Stimulated activated CD8-positive, alpha-beta memory T cell treated with anti-CD3 and anti-CD28 coated beads, Interleukin-15, amount 100 ng/mL, for 1 hour (primary cell): ENCODE measurements at places on chromosomes 5 and 9.

GRCh38 chr5:157366741-157367674 lies 93.0 kb upstream of the NIPAL4 start:
- DNase-seq, result no peak

DNA sequence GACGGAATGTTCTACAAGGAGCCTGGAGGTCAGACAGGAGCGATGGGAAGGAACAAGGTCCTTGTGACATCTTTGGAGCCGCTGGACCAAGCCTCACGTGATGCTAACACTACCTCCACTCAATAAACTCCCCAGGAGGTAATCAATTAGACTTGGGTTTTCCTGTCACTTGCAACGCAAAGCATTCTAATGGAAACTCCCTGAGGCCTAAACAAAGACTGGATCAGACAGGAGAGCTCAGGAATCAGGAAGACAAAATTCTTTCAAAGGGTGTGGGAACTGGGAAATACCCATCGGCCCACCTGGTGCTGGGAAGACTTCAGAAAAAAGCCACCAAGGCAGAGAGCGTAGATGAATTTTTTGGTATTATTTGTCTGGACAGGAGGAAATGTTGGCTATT lies 22.3 kb upstream of the UNC5A start:
- no peak for DNase-seq

DNA sequence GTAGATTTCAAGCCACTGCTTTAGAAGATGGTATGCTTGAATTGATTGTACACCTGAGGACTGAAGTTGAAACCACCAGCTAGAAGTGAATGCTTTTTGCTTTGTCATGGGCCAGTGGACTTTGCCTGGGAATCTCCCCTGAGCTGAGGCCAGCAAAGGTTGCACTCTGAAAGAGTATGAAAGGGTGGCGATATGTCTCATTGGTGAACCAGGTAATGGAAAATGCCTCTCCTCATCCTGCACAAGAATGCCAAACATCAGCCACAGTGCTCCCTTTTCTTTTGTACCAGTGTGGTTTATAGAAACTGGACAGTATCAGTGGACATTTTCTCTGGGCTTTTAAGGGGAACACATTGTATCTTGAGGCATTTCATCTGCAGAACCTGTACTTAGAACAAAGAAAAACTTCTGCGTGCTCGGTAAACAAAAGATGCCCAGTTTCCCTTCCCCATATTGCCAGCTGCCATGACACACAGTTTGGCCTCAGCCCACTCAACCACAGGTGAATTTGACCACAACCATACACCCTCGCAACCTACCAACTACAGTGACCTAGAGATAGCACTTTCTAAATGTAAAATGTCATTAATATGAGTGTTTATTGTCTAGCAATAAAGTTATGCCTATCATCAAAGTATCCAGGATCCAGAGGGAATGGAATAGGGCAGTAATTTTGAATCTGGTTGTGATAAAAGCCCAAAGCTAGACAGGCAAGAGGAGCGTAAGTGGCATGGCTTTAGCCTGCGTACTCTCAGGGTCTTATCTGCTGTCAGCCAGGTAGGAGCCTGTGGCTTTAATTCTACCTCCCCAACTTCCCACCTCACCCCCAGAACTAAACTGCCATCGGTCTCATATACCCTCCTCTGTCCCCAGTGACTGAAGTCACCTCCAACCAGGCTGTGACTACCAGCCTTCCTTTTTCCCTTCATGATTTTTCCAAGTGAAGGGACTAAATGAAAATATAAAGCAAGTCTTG lies 79.5 kb upstream of the LHFPL2 start:
- DNase-seq, result no peak

DNA sequence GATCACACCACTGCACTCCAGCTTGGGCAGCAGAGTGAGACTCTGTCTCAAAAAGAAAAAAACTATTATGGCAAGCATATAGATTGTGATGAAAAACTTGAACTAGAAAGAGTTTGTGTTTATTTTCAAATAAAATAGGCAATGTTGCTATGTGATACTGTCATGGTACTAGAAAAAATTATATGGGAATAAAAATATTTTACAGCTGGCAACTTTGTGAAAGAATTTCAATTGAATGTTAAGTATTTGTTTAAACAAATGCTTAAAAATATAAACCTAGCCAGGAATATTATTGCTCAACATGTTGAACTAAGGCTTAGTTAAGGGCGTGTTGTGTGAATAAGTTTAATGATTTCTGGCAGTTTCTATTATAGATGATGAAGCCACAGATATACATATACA lies 31.7 kb downstream of the HSDL2 start:
- DNase-seq, result no peak

GRCh38 chr5:374631-375335 lies 53.3 kb downstream of the AHRR start:
- DNase-seq, result no peak

DNA sequence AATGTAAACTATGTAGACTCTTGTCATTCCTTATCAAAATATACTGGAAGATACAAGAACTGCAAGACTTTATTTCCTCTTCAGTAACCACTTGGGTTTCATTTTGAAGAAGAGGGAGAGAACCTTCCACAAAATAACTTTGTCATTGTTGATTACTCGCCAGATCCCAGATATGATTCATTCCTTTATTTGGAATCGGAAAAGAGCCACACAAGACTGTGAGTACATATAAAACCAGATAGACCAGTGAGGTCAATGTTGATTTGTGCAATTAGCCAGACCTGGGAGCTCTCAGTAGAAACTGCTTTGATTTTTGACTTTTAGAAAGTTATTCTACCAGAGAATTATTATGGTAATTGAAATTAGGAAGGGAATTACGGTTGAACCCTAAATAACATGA lies 146.1 kb downstream of the TMEM167A start:
- DNase-seq, result no peak

- no peak for DNase-seq
Measured at GRCh38 chr5:66322786-66323528, 178.9 kb downstream of the SREK1 start.

DNA sequence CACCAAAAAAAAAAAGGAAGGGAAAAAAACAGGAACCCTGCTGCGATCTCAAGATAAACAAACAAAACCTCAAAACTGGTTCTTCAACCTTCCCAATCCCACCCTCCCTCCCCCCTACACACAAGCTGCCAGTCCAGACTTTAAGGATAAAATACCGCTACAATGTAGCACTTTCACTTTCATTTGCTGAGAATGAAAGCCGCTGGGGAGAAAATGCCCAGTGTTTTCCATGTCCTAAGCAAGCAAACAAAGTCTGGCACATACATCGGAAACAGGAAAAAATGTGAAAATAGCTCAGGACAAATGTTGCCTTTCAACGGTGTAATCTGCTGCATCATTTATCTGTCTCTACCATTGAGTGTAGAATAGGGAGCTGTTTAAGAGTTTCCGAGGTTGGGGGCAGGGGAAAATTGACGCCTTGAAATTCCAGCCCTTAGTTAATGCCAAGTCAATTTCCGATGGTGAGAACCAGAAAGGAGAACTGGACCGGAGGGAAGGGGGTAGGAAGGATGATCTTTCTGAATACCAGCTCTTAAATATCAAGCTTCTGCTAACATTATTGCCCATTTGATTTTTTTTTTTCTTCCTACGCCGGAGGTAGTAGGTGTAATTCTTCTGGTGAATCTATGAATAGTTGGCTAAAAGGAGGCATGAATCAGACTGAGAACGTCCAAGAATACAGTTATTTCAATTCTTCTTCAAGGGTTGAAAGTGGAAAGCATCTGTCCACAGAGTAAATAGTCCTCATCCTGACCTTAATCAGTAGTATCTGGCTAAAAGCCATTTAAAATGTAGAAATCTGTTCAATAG lies 1.2 kb upstream of the ADAMTS6 start:
- no peak for DNase-seq

- DNase-seq, result no peak
Measured at GRCh38 chr5:89280103-89281037, 397.4 kb upstream of the MEF2C start.

- DNase-seq, result no peak
Measured at GRCh38 chr5:88195636-88196035, 73.0 kb downstream of the TMEM161B start.

DNA sequence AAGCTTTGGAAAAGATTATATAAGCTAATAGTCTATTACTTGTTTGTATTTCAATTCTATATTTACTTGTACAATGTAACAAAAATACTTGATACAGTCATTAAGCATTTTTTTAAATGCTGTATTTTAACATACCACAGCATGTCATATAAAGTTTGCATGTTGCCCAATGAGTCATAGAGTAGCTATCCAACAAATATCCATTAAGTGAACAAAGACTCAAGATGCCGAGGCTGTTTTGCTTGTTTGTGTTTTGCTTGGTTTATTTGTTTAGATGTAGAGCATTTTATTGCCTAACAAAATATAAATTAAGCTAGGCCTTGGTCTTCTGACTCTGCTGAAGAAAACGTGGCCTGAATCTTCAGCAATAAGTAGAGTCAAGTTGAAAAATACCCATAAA lies 1584.3 kb upstream of the NUDT12 start:
- DNase-seq, result no peak

DNA sequence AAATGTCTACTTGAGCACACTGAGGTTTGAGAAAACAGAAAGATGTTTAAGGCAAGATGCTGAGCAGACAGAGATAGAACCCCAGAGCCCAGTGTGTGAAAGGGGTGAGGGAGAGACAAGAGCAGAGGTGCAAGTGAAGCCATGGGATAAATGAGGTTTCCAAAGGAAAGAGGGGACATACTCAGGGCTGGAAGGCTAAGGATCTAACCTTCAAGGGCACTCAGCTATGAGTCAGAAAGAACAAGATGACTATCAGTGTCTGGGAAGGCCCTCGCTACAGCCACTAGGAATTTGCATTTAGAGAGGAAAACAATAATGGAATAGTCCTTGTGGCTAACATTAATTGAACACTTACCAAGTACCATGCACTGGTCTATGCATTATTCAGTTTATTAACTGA lies 113.7 kb downstream of the HTR4 start:
- DNase-seq, result no peak

DNA sequence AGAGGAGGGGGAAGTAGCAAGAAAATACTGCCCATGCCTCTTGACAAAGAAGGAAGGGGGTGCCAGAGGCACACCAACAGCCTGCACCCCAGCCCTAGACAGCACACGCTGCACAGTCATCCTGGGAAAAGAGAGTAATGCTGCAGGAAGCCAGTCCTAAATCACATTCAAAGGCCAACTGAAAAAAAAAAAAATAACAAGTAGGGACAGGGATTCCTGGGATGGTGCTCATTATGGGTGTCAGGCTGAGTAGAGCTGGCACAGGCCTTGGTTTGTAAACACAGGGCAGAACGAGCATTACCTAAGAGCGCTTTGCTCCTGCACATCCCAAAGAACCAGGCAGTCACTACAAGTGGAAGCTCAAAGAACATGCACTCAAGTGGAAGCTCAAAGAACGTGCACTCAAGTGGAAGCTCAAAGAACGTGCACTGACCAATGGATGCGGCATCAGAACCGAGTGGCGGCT lies 7.8 kb downstream of the RAPGEF1 start:
- DNase-seq, result no peak

DNA sequence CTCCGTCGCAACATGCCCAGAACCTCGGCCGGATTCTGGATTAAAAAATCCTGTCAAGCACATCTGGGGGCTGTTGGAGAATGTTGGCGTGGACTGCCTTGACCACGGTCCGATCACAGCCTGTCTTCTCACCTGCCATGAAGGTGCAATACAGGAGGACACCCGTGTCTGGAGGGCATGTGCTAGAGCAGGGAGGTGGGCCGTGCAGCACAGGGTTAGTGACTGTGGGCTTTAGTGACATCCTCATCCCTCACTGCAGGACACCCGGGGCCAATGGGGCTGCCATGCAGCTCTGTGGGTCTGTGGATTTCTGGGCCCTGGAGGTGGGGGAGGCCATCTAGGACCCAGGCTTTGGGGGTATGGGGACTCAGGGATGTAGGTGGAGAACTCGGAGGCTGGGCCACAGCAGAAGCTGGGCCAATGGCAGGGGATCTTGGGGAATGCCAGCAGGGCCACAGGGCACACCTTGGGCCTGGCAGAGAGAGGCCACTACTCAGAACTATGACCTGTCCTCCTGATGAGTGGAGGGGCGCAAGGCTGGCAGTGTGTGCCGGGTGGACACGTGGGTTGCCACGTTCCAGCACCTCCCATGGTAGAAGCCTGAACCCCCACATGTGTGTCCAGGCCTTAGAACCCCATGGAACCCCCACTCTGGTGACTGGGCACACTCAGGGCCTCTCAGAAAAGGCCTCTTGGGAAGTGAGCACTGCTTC lies 23.3 kb downstream of the ZDHHC11B start:
- no peak for DNase-seq

- DNase-seq, result no peak
Measured at GRCh38 chr9:33116860-33117259, 40.4 kb upstream of the SMU1 start.

DNA sequence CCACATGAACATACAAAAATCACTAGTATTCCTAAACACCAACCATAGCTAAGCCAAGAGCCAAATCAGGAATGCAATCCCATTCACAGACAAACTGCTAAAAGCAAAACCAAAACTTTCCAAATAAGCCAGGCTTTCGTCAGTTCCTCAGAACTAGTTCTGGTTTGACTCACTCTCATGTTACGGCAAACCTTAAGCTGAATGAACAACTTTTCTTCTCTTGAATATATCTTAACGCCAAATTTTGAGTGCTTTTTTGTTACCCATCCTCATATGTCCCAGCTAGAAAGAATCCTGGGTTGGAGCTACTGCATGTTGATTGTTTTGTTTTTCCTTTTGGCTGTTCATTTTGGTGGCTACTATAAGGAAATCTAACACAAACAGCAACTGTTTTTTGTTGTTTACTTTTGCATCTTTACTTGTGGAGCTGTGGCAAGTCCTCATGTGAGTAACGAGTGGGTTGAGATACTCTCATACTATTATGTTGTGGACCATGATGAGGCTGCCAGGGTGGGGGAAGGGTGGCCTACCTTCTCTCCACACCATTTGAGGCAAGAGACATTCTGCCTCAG lies at the start of gene PDCD1LG2:
Gene PDCD1LG2 (plus strand): TSS at position 172 of the 572 bp plus-strand sequence. CDS start 12,016 bp downstream, outside the sequence.
- DNase-seq, result no peak

GRCh38 chr5:119336262-119336661 lies 19.6 kb upstream of the TNFAIP8 start:
- DNase-seq, result no peak

DNA sequence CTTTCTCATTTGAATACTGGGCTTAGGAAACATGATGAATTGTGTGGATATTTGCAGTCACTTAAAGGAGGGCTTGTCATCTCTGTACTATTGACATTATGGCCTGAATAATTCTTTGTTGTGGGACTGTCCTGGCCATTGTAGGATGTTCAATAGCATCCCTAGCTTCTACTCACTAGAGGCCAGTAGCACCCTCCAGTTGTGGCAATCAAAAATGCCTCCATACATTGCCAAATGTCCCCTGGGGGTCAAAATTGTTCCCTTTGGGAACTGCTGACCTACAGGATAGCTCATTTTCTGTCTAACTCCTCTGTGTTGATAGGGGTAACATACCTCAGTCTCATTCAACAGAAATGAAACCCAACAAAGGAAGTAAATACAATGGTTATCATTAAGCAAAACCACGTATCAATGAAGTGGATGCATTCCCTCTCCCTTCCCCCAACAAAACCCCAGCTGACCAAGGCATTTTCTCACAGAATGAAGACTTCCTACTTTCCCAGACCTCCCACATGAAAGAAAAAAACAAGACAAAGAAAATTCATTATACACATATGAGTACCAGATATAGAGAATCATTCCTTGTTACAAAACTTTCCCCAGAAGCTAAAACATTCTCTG lies 18.1 kb downstream of the FYB1 start:
- no peak for DNase-seq

- DNase-seq, result no peak
Measured at GRCh38 chr5:126499853-126500342, 76.7 kb downstream of the GRAMD2B start.

- no peak for DNase-seq
Measured at GRCh38 chr5:81837667-81838306, 86.9 kb upstream of the SSBP2 start.

GRCh38 chr9:130746434-130747212 lies 53.0 kb downstream of the EXOSC2 start:
- no peak for DNase-seq

- DNase-seq, result no peak
Measured at GRCh38 chr9:136052991-136053756, 41.9 kb downstream of the NACC2 start.
